ENCODE measurements at places on chromosomes 1 and 21. TPM values are rescaled to one million over a fixed set of nuclear protein-coding genes. Genes with fewer than 3 reads are reported as not detected.

- no peaks in the 10 kb centered on the region for H3K36me3 ChIP-seq
- H3K27me3 ChIP-seq = no peaks in the 10 kb centered on the region
- no peak overlapping the region for H3K27ac ChIP-seq
- no peak for DNase-seq
These were observed 32.9 kb downstream of the NIBAN1 start for GRCh38 chr1:184941410-184941733.

DNA sequence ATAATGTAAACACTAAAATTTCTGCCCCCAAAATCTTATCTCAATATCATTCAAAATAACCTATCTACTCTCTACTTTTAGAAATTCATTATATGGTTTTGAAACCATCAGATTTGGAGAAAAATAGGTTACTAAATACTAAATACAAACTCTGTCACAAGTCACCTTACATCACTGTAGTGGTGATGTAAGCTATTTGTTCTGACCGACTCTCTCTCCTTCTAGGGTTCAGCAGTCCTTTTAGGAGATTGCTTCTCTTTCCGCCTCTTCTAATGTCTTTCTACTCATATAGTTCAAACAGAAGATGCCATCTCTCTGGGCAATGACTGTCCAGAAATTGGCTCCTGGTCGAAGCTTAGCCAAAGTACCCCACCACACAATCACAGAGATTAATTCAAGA, 93.1 kb downstream of the EPS15 start:
- no peak for DNase-seq
- no peak overlapping the region for H3K27ac ChIP-seq
- H3K4me1 ChIP-seq = no peaks in the 10 kb centered on the region

DNA sequence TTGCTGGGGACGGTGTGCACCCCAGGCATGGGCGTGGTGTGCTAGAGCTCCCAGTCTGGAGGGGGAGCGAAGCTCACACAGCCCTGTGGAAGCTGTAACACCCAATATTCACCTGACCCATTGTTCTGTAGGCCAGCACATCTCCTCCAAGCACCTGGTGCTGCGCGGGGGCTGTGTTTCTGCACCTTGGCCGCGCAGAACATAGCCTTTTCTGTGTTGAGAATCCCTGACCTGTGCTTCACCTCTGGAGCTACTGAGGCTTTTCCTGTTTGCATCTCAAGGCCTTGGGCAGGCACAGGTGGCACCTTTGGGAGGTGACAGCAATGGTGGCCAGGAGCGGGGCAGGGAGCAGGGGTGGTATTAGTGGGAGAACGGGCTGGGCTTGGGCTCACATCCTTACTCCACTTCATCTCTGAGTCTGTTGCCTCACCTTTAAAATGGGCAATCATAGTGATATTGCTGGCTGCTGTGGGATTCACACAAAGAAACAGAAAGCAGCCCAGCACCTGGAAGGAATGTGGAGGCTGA, 343.9 kb upstream of the AJAP1 start:
- no peak overlapping the region for H3K27ac ChIP-seq
- H3K4me1 ChIP-seq = no peaks in the 10 kb centered on the region
- no peaks in the 10 kb centered on the region for H3K27me3 ChIP-seq
- DNase-seq = no peak

DNA sequence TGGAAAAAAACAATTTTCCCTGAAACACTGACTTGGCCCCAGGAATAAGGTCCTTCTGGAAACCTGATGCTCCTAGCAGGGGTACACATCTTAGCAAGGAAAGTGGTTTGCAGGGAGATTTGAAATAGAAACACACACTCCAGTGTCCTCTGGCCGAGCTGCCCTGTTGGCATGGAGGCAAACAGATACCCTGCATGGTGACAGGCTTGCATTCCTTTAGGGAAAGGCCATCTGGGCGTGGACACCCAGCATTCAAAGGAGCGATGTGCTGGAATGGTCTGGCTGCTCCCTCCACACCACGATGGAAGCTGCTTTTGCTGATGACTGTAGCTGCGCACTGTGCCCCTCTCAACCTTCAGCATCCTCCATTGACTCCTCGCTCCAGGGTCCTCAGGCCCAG, 41.5 kb upstream of the BCAR3 start:
- no peaks in the 10 kb centered on the region for H3K27me3 ChIP-seq
- no peak overlapping the region for H3K4me3 ChIP-seq
- H3K4me1 ChIP-seq = peaks cover 8% of the 10 kb centered on the region
- no peak for DNase-seq
- H3K36me3 ChIP-seq = no peaks in the 10 kb centered on the region

DNA sequence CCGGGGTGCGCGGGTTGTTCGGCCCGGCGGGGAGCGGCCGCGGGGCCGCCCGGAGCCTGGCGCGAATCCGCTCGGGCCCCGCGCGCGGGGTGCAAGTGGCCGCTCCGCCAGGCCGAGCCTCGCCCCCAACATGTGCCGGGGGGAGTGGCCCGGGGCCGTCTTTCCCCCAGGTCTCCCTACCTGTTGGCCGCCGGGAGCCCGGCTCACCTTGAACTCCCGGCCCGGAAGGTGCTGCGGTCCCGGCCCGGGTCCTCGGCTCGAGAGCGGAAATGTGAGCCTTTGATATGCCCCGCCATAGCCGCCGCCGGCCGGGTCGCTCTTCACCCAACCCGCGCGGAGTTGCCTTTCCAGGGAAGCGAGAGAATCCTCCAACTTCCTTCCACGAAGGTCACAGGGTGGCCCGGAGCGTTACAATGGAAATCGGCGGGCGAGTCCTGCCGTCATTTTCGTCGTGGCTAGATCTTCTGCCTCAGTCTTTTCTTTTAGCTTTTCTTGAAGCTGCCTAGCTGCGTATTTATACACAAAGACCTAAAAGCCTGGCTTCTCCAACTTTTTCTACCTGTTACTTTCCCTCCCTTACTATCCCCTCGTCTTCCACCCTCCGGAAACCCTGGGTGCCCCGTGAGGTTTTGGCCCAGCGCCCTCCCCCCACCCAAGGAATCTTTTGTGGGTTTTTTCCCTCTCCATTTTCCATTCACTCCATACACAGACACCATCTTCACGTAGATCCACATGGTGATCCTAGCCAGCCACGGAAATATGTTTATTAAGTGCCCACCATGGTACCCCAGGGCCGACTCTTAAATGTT, 867 bp downstream of the PTGFRN start:
- H3K27ac ChIP-seq = peak overlapping the region; percentile 98
- no peaks in the 10 kb centered on the region for H3K27me3 ChIP-seq
- peak; percentile 70 for DNase-seq
- peak overlapping the region; percentile 88 for H3K4me3 ChIP-seq

GRCh38 chr1:113307771-113308445, 82.4 kb upstream of the MAGI3 start:
- no peak overlapping the region for H3K27ac ChIP-seq
- no peak overlapping the region for H3K4me3 ChIP-seq
- no peaks in the 10 kb centered on the region for H3K27me3 ChIP-seq
- no peaks in the 10 kb centered on the region for H3K36me3 ChIP-seq

DNA sequence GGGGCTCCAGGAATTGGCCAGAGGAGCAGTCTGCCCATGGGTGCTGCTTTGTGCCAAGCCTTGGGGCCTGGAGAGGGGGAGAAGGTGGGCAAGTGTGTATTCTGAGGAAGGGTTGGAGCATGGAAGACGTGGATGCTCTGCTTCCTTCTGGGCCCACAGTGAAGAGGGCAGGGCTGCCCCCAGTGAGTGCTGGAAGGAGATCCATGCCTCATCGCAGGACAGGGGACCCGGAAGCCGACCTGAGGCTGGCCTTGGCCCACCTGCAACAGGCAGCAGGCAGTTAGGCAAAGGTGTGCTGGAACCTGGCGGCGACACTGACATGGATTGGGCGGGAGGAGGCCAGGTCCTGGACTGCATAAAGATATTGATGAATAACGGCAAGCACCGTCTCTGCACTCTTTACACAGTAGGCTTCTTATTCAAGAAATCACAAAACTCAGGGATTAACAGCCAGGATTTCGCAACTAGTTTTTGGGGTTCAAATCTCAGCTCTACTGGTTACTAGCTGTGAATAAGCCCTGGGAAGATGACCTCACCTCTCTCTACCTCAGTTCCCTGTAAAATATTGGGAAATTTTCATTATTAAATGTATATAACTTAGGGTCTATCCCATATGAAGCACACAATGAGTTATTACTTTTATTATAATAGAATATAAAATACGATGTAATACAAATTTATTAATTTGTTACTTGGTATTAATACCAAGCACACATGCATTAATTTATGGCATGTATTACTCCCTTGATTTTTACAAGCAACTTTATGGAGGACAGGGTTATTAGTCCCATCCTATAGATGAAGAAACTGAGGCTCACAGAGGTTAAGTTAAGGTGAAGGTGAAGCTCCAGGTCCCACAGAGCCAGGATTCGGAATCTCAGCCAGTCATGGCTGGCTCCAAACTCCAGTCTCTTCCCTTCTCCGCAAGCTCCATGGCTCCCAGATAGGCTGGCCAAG, 62.3 kb downstream of the DHRS3 start:
- H3K27ac ChIP-seq = peak overlapping the region; percentile 92
- peak; percentile 67 for DNase-seq
- H3K27me3 ChIP-seq = no peaks in the 10 kb centered on the region
- H3K4me1 ChIP-seq = peaks cover 52% of the 10 kb centered on the region

FCRL5 gene
- not detected for total RNA-seq

HPDL gene
- not detected for total RNA-seq

CAPN8 gene
- not detected for total RNA-seq

FAM89A gene
- total RNA-seq = 2.5 TPM

NHLH1 gene
- not detected for total RNA-seq
